ENCODE measurements at places on chromosomes 11 and 22. TPM values are rescaled to one million over a fixed set of nuclear protein-coding genes. Genes with fewer than 3 reads are reported as not detected.

- DNase-seq, result no peak
Observed at GRCh38 chr22:41062146-41062545, 30.2 kb upstream of the EP300 start.

DNA sequence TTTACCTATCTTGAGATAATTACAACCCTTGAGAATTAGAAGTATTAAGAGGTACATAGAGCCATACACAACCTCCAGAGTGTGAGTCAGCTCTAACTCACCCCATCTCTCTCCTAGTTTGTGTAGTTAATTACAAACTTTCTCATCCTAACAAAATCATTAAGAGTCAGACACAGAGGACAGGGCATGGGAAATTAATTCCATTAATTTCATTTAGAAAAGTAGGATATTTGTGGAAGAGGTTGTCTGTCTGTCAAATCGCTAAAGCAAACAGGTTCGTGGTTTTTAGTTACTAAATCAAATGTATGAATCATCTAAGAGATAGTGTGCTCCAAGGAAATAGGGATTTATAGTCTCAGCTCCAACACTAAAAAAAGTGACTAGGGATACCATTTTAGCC is 1261.4 kb upstream of the TENM4 start:
- no peak for DNase-seq

DNA sequence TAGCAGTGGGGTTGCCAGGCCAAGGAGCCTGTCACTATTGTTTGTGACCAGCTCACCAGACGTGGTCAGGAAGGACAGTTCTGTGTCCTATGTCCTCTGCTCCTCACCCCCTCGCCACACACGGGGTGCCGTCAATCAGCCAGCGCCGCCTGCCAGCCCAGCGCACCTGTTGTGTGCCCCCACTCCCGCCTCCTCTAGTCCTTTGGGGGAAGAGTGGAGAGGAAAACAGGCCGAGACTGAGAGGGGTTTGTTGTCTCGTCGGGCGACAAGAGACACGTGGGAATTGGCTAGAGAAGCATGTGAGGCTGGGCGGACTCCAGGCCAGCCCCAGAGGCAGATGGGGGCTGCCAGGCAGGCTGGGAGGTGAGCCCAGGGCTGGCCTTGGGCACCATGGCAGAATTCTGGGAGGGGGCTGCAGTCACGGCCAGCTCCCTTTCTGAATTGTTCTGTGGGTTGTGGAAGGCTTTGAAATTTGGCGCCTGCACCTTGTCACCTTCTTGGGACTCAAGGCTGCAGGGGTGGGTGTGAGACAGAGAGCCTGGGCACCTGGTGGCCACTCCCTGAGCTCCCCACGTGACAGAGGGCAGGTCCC is 3.1 kb upstream of the KCNQ1OT1 start:
- DNase-seq, result no peak

- DNase-seq, result no peak
Observed at GRCh38 chr11:40104941-40105550, 1354.4 kb downstream of the LRRC4C start.

DNA sequence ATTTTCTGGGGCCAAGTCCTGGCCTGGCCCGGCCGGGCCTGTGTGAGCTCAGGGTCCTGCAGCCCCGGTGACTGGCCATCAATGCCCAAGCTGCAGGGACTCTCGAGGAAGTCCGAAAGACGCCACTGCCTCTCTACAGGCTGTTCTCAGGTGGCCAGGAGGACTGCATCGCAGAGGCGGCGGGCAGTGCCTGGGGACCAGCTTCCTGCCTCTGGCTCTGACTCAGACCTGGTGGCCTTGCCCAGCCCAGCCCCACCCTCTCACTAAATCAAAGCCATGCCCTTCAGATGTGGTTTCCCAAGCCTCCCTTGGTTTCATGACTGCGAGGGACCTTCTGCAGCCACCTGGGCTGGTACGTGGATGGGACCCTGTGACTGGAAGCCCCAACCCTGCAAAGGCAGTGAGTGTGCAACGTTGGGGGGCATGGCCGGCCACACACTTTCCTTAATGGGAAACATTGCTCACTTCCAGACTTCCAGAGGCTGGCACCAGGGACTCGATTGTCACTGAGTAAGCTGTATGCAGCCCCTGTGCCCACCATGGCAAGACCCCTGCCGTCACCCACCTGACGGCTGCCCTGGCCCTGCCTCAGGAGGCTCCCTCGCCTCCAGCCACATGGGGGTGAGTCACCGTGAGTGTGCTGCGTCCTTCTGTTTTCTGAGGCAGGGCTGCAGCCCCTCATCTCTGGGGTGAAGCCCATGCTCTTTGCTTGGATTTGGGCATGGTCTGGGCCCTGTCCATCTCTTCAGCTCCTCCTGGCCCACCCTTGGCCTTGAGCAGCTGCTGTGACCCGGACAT is 6.0 kb upstream of the FGF3 start:
- DNase-seq, result no peak

GRCh38 chr11:64138398-64138797 is 27.5 kb downstream of the MACROD1 start:
- no peak for DNase-seq

DNA sequence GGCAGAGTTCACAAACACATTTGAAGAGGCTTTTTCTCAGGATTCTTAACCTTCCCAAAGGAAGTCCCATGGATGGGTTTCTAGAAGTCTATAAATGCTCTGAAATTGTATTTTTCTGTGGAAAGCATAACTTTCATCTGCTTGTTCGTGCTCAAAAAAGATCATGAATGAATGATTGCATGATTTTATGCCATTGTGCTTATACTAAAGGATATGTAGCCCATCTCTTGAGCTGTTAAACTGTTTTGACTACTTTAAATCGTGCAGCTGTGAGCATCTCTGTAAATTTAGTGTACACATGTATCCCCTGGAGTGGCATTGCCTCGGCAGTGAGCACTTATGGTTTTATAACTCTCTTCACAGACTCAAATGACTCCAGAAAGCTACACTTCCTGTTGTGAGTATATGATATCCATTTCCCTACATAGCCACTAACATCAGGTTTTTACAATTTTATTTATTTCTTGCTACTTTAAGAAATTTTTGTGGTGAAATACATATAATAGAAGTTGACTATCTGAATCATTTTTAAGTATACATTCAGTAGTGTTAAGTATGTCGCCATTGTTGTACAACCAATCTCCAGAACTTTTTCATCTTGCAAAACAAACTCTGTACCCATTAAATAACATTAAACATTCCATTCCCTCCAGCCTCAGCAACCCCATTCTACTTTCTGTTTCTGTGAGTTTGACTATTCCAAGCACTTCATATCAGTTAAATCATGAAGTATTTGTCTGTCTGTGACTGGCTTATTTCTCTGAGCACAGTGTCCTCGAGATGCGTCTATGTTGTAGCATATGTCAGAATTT is 8.0 kb downstream of the NEAT1 start:
- no peak for DNase-seq

GRCh38 chr11:123587044-123587443 is 67.4 kb downstream of the SCN3B start:
- DNase-seq, result no peak

DNA sequence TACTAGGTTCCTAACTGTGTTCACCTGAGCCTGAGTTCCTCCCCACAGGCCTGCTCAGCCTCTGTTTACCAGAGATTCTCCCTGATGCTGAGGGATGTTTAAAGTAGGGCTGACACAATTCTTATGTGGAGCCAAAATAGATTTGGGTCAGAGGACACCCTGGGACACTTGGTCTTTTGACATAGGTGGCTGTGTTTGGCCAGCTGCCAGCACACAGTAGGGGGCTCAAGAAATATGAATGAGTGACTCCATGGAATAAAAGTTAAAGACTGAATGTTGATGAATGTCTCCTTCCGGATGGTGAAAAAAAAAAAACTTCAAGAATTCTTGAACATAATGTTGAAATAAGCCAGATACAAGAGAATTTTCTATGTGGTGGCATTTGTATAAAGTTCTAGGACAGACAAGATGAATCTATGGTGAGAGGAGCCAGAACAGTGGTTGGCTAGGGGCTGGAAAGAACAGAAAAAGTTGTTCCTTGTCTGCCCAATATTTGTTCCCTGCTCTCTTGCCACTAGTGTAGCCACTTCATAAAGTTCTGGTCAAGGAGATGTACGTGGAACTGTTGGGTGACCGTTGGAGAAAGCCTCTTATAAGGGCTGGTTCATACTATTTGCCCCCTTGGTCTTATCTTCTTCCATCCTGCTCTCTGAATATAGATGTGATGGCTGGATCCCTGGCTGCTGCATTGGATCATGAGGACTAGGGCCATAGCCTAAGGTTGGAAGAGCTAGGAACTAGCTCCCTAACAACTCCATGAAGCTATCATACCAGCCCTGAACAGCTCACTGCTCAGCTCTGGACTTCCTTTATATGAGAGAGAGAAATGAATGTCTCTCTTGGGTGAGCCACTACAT is 40.3 kb upstream of the SMTN start:
- no peak for DNase-seq

DNA sequence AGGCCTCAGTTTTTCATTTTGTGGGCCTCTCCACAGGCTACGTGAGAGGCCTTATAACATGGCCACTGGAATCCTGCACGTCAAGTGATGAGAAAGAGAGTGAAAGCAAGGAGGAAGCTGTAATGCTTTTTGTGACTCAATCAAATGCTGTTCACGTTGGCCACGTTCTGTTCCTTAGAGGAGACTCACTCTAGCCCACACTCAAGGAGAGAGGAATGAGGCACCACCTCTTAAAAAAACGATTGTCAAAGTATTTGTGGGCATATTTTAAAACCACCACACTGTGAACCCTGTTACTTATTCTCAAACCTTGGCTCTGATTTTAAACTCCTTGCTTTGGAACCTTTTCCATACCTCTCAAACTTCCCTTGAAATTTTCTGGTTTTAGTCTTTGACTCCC is 705.0 kb downstream of the NELL1 start:
- DNase-seq, result no peak

GRCh38 chr11:91846002-91846401 is 378.6 kb upstream of the FAT3 start:
- DNase-seq, result no peak

DNA sequence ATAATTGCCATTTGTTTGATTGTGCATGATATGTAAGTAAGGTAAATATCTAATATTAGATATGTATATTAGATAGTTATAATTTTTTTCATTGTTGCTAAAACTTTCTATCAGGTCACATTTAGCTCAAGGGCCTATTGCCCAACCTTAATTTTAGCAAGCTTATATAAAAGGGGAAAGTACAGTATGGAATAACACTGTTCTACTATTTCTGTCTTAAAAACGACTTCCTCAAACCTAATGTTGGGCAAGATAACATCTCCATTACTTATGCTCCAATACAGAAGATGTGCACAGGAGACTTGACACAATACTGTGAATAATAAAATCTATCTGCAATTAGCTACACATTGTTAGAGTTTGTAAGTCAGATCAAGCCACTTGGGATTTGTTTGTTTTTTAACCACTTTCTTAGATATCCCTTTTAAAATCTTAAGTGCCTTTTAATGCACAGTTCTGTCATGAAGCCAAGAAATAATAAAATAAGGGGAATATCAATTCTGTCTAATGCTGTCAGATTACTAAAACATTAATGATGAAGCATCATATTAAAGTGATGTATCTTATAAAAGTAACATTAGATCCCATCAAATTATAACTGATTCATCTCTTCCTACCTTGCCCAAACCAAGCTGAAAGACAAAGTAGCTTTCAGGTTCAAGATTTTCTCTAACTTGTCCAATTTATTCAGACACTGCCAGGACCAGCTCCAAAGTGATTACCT is 98.1 kb downstream of the SIK3 start:
- DNase-seq, result no peak

- DNase-seq, result no peak
Observed at GRCh38 chr11:86360775-86361395, 13.8 kb upstream of the CCDC81 start.

DNA sequence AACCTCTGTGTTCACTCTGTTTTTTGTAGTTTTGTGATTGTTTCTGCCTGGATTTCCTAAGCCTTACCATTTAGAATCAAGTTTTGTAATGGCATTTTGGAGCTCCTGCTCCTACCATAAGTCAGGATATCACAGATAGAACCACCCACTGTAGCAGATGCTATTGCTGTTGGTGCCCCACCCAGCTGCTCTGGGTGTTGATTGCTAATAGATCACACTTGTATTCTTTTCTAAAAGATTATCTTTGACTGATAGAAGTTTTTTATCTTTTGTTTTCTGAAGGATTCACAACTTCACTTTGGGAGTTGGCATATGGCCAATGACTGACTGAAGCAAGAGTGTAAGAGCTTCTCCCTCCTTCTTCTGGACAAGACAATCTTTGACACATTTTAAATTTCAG is 76.0 kb downstream of the EHF start:
- DNase-seq, result no peak

DNA sequence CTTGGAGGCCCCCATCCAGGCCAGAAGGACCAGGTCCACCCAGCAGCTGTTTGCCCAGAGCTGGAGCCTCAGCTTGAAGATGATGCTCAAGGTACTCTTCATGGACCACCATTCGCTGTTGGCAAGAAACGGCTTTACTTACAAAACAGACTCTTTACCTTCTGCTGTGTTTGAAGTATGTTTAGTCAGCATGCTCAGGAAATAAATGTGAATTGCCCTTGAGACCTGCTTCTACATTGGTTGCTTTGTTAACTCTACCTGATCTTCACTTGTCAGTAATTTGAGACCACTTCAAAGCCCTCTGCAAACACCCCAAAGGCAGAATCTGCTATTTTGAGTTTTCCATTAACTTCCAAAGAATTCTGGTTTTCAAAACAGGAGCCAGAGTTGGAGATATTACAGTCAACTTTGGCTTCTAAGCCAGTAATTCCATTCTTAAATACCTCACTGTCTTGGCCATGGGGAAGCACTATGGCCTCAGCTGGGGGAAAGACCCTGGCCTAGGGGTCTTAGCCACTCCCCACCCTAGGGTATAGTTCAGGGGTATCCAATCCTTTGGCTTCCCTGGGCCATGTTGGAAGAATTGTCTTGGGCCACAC is 2.7 kb downstream of the UQCR10 start:
- DNase-seq, result no peak

DNA sequence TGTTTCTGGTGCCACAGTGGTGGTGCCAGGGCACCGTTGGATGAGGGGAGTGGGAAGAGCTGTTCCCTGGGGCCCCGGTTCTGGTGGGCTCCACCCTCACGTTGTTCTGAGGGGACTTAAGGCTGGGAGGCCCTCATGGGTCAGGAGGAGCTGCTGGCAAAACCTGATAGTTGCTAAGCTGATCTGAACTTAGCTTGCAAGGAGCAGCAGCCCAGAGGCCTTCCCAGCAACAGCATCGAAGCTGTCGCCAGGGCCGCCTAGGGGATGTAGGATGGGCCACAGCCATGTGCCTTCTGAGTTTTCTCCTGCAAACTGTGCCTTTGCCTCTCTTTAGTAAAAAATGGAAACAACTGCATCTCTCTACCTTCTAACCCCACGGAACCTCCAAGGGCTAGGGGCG is 240.2 kb downstream of the TBC1D22A start:
- no peak for DNase-seq

DNA sequence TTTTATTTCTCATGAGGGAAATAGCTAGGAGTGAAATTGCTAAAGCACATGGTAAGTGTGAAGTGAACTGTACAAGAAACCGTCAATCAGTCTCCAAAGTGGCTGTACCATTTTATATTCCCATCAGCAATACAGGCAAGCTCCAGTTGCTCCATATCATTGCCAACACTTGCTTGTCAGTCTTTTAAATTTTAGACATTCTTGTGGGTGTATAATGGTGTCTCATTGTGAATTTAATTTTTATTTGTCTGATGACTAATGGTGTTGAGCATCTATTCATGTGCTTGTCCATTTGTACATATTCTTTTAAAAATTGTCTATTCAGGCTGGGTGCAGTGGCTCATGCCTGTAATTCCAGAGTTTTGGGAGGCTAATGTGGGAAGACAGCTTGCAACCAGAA is 34.1 kb upstream of the SMCO4 start:
- DNase-seq, result no peak

The OR8D4 gene
- 0.30 TPM for total RNA-seq

The GLYATL2 gene
- total RNA-seq, result 2.8 TPM

The SOX10 gene
- 4.3 TPM for total RNA-seq

The RNF141 gene
- total RNA-seq, result 34.2 TPM

The DDX25 gene
- 0.20 TPM for total RNA-seq

The KCNQ1 gene
- 1.3 TPM for total RNA-seq

The ACTN3 gene
- total RNA-seq, result 13.5 TPM

All from skin of body (tissue), 3 donors.